Type B pancreatic cell (in vitro differentiated cells): ENCODE measurements at places on chromosomes 12 and 14.

DNA sequence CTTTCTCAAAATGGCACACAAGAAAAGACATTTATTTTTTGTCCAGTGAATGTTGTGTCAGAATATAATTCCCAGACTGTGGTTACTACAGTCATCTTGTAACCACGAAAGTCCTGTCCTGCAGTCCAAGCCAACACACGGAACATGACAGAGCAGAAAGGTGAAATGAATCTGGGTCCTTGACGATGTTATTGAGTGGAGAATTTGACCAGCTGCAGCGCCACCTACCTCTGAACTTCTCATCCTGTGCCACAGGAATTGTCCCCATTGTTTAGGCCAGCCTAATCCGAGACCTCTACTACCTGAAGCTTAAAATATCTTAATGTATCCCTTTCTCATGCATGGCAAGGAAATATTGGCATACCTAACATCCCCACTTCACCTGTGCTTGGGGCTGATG, 64.1 kb upstream of the OTX2 start:
- DNase-seq: no peak

DNA sequence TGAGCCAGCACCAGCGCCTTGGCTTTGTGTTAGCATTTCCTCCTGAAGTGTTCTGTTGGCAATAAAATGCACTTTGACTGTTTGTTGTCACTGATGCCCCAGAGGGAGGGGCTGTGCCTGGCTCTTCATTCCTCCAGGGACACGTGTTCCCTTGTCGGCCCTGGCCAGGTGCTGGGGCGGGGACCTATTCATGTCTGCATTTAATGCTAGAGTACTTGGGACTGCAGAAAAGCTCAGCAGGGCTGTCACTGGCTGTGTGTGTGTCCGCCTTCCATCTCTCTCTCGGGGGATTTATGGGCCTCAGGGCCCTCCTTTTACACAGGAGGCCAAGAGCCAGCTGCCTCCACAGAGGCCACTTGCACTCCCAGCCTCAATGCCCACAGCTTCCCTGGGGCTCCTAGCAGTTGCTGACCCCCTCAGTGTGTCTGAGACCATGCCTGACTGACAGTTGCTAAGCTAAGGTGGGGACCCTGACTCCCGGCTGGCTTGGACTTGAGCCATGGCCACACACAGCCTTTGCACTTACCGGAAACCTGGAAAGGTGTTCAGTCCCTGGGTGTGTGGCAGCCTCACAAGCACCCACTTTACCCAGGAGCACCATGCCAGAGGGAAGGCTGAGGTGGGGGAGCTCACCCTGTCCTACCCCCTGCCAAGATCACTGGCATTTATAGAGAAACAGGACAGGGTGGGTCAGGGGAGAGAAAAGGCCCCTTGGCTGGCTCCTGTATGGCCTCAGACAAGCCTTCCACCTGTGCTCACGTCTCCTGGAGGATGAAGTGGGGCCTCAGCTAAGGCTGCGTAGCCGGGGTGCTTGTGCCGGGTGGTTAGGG, 27.8 kb downstream of the HIP1R start:
- no peak for DNase-seq

DNA sequence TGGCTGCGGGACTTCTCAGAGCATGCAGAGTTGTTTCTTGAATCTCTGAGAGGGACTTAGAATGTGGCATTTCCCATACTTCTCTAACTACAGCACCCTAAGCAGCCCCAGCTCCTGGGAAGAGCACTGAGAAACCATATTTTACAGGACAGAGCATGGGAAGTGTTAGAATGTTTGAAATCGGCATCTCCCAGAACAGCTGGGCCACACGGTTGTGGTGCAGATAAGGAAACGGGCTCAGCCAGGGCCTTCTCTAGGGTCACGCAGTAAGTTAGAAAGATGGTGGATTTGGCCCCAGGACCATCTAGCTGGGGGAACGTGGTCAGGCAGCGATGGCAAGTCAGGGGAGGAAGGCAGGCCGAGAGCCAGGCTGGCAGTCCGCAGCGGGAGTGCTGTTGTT, 10.5 kb upstream of the HHIPL1 start:
- no peak for DNase-seq

GRCh38 chr14:53380867-53381225, 227.7 kb upstream of the DDHD1 start:
- DNase-seq: no peak
